ENCODE measurements at places on chromosomes 13 and 19.

GRCh38 chr19:30023330-30023729 is 81.3 kb downstream of the URI1 start:
- no peak for DNase-seq

- DNase-seq = no peak
Measured at GRCh38 chr13:40101708-40102359, 446.4 kb downstream of the COG6 start.

DNA sequence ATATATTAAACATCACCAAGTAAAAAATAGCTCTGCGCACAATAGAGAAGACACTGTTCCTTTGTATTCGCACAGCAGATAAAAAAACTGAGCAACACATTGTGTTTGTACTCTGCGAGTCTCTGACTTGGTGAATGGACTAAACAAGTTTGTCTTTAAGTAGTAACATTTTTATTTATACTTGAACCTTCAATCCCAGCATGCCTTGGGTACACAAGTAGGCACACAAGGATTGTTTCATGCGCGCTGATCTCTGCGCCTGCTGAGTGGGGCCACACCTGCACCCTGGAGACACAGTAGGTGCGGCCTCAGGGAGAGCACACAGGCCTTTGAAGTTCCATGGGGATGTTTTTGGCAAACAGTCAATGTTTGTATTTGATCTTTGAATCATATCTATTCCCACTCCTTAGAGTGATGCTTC is 318.9 kb downstream of the MYO16 start:
- no peak for DNase-seq

- no peak for DNase-seq
Measured at GRCh38 chr13:106942563-106942962, 374.6 kb upstream of the ARGLU1 start.

GRCh38 chr19:334296-335071 is 10.1 kb downstream of the MIER2 start:
- no peak for DNase-seq

DNA sequence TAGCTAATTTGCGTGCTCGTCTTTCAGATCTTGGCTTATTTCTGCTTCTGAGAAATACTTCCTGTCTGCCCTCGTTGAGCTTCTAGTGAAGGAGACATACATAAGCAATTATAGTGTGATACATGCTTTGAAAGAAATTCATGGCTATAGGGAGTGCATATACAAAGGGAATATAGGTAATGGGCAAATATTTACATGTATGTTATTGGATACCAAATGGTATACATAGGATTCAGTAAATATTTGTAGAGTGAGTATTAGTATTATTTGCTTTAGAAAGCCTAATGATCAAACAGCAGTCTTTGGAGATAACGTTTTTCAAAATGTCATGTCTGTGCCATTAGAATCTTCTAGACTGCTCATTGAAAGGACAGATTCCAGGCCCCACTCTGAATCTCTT is 5.2 kb downstream of the BRCA2 start:
- DNase-seq = no peak

GRCh38 chr13:51827254-51827653 is 17.7 kb downstream of the TMEM272 start:
- no peak for DNase-seq

DNA sequence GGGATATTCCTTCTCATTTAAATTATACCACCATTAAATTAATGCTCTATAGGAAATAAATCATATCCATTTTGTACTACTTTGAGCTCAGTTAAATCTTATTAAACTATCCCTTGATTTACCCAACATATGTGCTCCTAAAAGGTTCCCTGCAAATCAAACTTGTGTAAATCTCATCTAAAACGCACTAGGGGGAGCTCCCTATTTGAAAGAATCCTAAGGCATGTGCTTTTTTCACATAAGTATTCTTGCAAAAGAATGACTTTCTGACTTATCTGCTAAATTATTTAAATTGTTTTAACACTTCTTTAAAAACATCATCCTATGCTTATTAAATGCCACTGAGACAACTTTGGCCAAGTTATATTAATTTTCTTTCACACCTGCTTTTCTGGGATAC is 7.9 kb downstream of the INTS6 start:
- no peak for DNase-seq

- DNase-seq = no peak
Measured at GRCh38 chr13:73365681-73366080, 306.9 kb downstream of the KLF5 start.

DNA sequence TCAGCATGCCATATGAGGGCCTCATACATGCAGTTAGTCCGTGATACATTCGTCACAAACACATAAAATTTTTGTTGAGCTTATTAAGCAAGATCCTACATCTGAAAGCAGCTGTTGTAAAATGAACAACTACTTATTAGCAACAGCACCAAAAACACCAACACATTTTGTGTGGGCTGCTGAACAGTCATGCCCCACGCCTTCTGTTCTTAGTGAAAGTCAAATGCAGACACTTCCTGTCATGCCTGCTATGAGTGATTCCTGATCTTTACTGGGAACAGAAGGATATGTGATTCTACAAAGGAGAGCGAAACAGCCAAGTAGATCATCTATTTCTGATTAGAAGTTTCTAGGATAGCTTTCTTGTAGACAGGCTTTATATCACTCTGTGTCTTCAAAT is 4.2 kb upstream of the B3GLCT start:
- DNase-seq = no peak

DNA sequence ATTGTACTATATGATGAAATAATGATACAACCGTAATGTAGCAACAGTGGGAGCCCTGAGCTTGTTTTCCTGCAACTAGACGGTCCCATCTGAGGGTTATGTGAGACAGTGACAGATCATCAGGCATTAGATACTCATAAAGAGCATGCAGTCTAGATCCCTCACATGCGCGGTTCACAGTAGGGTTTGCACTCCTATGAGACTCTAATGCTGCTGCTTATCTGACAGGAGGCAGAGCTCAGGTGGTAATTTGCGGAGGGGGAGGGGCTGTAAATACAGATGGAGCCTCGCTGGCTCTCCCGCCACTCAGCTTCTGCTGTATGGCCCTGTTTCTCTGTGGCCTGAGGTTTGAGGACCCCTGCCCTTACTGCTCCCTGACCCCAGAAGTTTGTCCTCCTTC is 13.7 kb downstream of the EPHX3 start:
- DNase-seq = no peak

- DNase-seq = no peak
Measured at GRCh38 chr19:29944390-29945012, 2.5 kb downstream of the URI1 start.

DNA sequence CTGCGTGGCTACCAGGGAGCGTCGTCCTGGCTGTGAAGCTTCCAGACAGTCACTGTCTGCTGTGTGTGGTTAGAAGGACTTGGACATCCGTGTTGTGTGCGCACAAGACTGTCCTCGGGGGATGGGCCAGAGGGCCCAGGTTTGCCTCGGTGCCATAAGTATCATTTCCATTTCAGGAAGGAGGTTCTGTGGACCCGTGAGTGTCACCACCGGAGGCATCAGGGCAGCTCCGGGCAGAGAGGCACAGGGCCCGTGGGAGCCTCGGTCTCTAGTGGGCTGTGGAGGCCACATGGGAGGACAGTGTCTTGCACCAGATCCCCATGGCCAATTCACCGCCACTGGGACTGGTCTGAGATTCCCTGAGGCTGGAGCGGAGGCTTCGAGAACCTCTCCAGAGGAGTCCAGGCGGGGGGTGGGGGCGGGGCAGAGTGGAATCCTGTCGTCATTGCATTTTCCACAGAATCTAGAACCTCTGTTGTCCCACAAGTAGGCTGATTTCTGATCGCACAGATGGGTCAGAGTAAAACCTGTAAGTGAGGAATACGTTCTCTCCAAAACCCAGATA is 6.0 kb downstream of the ZNF57 start:
- no peak for DNase-seq

GRCh38 chr13:94495806-94496205 is 16.3 kb upstream of the DCT start:
- DNase-seq = no peak

- DNase-seq = no peak
Measured at GRCh38 chr19:8526345-8527091, 12.6 kb upstream of the ZNF414 start.

GRCh38 chr13:34678154-34678553 is 263.9 kb upstream of the NBEA start:
- DNase-seq = no peak

GRCh38 chr19:1811942-1812425 is at the start of gene ATP8B3:
Gene ATP8B3 (minus strand): TSS chr19:1812276. CDS start chr19:1811736, 540 bp downstream.
- DNase-seq = no peak

DNA sequence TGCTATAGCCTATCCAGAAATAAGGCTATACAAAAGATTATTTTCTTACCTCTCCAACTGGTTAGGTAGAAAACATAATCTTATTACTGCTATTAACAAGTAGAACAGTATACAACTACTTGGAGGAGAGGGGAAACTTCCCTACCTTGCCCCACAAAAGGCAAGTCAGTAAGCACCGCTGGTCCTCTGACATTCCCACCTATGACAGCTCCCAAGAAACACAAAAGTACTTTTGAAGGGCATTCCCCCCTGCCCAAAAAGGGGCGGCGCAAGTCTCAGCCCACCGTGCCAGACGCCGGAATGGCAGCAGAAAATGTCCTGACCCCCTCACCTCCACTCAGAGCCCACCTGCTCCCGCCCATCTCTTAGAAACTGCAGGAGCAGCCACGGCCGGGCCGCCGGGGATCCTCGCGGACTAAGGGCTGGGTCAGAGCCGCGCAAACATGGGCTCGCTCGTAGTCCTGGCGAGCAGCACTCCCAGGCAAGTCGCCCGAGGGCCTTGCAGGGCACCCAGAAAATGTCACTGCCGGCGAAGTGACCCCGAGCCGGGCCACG is 437 bp downstream of the SUCLA2 start:
- no peak for DNase-seq

DNA sequence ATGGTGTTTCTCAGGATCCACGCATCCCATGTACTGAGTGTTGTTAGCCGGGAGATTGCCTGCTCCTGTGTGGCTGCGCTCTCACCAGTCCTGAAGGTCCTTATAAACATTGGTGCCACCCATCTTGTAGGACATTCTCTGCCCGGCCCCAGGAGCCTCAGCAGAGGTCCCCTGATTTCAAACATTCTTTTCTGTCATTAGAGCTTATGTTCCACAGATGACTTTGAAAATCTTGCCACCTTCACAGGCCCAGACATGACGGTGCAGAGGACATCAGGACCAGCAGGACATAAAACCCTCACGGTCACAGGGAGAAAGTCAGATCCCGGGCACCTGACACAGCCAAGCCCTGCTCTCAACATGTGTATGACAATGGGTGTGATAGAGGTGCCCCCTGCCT is 33.2 kb upstream of the PEPD start:
- no peak for DNase-seq

- no peak for DNase-seq
Measured at GRCh38 chr19:6109947-6110346, 353 bp downstream of the RFX2 start.

DNA sequence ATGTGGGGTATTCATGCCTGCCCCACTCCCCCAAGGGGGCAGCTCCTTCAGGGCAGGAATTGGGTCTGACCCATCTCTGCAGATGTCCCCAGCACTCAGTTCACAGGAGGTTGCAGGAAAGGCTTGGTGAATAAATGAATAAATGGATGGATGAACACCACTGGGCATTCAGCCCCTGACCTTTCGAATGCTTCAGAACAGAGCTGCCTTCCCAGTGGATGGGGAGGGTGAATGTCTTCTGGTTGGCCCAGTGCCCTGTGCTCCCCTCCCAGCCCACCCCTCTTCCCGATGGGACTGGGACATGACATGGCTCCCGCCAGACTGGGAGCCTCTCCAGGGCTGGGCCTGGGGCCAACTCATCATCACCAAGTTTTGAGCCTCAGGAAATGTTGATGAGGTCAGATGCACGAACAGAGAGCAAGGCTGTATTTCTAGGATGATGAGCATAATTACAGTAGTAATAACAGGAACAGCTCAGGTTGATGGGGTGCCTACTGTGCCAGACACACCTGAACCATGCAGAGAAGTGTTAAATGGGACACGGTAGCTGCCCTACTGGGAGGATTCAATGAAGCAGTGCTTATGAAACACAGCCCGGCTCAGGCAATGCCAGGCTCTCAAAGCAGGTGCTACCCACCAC is 25.7 kb downstream of the VRK3 start:
- DNase-seq = no peak

- no peak for DNase-seq
Measured at GRCh38 chr19:12139269-12139668, 881 bp downstream of the ZNF20 start.

DNA sequence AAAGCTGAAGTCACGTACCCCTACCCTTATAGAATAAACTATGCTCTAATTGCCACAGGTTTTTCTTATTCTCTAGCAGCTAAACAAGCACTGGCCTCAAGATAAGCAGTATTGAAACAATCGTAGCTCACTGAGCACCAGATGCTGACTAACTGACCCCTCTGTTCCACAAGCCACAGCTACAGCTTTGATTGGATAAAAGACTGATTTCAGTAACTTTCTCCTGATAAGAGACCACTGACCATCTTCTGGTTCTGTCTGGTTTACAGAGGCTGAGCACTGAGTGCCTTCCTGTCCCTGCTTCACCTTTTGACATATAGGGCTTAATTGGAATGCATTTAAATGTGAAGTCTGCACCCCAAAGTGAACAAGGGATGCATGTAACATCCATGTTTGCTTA is 8.4 kb upstream of the RAP2A start:
- DNase-seq = no peak

DNA sequence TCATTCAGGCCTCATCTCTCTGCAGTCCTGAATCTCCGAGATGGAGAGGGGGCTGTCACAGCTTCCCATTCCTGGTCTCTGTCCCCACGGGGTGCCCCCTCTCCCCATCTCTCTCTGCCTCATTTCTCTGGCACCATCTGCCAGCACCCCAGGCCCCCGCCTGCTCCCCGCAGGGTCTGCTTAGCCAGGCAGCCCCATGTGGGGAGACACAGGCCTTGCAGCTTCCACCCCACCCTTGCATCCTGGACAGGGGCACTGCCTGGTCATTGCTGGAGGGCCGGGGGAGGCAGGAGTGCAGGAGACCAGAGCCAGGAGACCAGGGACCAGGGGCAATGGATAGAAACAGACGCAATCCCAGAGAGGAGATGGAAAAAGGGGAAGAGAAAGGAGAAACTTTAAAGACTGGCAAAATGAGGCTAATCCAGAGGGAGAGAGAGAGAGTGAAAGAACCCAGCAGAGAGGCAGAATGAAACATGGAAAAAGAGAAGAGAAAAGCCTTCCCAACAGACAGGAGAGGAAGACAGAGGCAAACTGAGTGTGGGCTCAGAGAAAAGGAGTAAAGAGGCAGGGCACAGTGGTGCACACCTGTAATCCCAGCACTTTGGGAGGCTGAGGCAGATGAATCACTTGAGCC is 8.8 kb upstream of the GIPR start:
- no peak for DNase-seq

GRCh38 chr19:34844277-34844676 is 71.3 kb upstream of the ZNF599 start:
- no peak for DNase-seq

DNA sequence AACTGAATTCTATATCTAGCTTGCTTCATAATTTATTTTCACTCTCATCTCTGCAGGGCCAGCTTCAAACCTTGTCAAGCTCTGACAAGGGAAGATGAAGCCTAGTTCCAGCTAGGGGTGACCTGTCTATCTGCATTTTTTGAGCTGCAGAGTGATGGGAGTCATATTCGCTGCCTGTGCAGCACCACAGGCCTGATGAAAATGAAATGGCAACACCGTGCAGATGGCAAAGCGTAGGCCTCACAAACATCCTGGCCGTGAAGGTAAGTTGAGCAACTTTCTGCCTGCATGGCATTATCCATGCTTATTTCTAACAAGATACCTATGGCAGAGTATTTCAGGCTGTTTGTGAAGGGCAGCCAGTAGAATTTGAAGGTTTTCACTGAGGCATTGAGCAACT is 86.4 kb upstream of the C1QTNF9B start:
- no peak for DNase-seq
